ENCODE measurements at places on chromosomes 7 and 10.

DNA sequence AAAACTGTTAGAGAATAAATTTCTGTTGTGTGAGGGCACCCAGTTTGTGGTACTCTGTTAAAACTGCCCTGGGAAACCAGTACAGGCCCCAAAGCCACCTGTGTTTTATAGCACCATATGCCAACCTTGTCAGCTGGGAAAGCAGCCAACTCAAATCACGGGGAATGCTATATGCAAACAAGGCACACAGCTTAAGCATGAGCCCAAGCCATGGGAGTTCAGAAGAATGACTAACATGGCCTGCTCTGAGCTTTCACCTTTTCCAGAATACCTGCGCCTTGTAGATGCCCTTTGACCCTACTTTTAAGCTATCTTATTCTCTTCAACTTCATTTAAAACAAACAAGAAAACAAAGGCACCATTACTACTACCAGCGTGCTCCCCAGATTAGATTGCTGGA, 5.5 kb upstream of the SLC25A13 start:
- no peak for DNase-seq
- no peak overlapping the region for H3K27ac ChIP-seq
- peaks cover 5% of the 10 kb centered on the region for H3K4me1 ChIP-seq
- no peaks in the 10 kb centered on the region for H3K36me3 ChIP-seq

DNA sequence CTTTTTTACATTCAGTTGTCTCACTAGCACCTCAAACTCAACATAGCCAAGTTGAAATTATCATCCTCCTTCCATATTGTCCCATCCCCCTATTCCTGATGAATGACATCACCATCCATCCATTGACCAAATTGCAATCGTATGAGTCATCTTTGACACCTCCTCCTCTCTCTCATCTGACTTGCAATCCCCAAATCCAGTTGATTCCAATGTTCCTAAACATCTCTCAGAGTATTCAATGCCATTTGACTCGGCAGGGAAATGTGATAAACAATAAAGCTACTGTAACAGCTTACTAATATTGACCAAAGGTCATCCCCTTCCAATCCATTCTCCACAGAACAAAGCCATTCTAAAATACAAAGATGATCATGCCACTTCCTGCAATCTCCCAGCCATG, 1047.8 kb downstream of the NRG3 start:
- no peak for DNase-seq
- H3K4me1 ChIP-seq, result no peaks in the 10 kb centered on the region
- no peak overlapping the region for H3K27ac ChIP-seq

DNA sequence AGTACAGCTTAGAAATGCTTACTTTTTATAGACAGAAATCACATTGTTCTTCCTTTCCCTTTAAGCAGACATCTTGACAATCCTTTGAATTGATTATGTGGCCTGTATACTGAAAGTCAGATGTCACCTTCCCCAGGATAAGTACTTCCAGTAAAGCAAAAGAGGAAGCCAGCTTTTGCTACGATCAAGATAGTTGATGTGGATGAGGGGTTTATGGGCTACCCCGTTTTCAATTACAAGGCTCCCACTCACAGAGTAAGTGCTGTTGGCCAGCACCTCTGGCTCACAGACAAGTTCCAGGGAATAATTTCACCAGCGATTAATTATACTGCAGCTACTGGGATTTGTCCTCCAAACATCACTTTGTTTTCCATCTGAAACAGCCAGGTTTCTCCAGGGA, 95.1 kb upstream of the SAMD8 start:
- H3K27me3 ChIP-seq, result no peaks in the 10 kb centered on the region
- no peak overlapping the region for H3K27ac ChIP-seq
- H3K36me3 ChIP-seq, result no peaks in the 10 kb centered on the region
- no peak for DNase-seq

- no peaks in the 10 kb centered on the region for H3K4me1 ChIP-seq
- H3K27ac ChIP-seq, result no peak overlapping the region
- no peak for DNase-seq
- no peaks in the 10 kb centered on the region for H3K27me3 ChIP-seq
Observed at GRCh38 chr10:71905164-71905563, 54.1 kb upstream of the PSAP start.

DNA sequence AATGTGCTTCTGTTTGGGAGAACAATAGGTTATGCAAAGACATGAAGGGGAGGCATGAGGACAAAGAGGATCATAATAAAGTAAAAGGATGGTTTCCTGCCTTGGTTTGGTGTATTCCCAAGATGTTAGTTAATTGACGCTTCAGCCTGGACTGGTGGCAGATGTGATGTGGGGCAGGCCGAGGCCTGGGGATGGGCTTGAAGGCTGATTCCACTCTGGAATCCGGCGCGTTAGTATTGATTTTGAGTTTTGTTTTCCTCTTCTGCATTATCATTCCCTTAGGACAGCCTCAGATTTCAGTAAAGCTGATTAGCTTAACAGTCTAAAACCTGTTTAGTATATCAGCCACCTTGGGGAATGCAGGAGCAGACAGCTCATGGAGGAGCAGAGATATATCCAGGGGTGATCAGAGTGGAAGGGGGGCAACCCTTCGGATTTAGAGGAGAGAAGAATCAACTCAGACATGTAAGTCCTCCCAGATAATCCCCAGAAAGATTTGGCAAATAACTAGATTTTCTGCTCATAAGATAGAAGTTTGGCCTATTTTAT, 159.8 kb upstream of the MTPN start:
- peak; percentile 17 for DNase-seq
- H3K36me3 ChIP-seq, result no peaks in the 10 kb centered on the region
- no peak overlapping the region for H3K27ac ChIP-seq
- H3K4me1 ChIP-seq, result peaks cover 8% of the 10 kb centered on the region
- no peaks in the 10 kb centered on the region for H3K27me3 ChIP-seq

- no peaks in the 10 kb centered on the region for H3K36me3 ChIP-seq
- no peak overlapping the region for H3K4me3 ChIP-seq
- peaks cover 13% of the 10 kb centered on the region for H3K4me1 ChIP-seq
- peak; percentile 86 for DNase-seq
- peak overlapping the region; percentile 59 for H3K27ac ChIP-seq
Observed at GRCh38 chr10:28897617-28898464, 220.5 kb downstream of the BAMBI start.

- DNase-seq, result no peak
- H3K27me3 ChIP-seq, result no peaks in the 10 kb centered on the region
- no peaks in the 10 kb centered on the region for H3K4me1 ChIP-seq
- no peak overlapping the region for H3K27ac ChIP-seq
- no peak overlapping the region for H3K4me3 ChIP-seq
Observed at GRCh38 chr10:46227571-46227935, 59.2 kb upstream of the ANTXRL start.

- no peak for DNase-seq
- peaks cover 12% of the 10 kb centered on the region for H3K27me3 ChIP-seq
- no peaks in the 10 kb centered on the region for H3K36me3 ChIP-seq
- no peak overlapping the region for H3K27ac ChIP-seq
Observed at GRCh38 chr7:142629588-142630260, 119.5 kb upstream of the PRSS1 start.

GRCh38 chr10:10270126-10271050, 747.3 kb upstream of the CELF2 start:
- no peaks in the 10 kb centered on the region for H3K27me3 ChIP-seq
- no peak overlapping the region for H3K27ac ChIP-seq

- H3K27ac ChIP-seq, result no peak overlapping the region
- no peaks in the 10 kb centered on the region for H3K36me3 ChIP-seq
- no peak overlapping the region for H3K4me3 ChIP-seq
- DNase-seq, result no peak
- H3K27me3 ChIP-seq, result no peaks in the 10 kb centered on the region
Observed at GRCh38 chr10:30047924-30048531, 11.4 kb downstream of the JCAD start.

DNA sequence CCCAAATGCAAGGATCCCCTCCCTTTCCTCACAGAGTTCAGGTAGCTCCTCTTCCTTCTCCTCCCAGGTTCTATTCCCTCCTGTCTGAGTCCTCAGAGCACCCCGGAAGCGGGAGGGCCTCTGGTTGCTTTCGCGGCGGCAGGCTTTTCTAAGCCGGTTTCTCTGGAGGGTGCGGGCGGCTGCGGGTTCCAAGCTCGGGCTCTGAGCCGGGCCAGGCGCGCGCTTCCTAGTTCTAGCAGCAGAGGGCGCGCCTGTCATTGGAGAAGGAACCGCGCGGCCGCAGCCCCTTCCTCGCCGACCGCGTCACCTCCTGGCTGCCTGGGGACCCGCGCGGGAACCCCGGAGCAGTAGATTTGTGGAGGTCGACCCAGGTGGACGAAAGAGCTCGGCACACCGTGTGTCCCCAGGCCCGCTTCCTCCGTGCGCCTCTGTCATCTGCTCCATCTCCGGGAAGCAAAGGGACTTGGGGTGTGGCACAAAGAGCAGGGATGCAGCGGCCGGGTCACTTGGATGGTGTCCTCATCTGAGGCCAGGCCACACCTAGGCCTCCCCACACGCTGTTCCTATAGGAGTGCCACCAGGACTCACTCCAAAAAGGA, 389.0 kb upstream of the PODXL start:
- no peak overlapping the region for H3K4me3 ChIP-seq
- no peak overlapping the region for H3K27ac ChIP-seq
- peaks cover 9% of the 10 kb centered on the region for H3K4me1 ChIP-seq
- peak; percentile 92 for DNase-seq

DNA sequence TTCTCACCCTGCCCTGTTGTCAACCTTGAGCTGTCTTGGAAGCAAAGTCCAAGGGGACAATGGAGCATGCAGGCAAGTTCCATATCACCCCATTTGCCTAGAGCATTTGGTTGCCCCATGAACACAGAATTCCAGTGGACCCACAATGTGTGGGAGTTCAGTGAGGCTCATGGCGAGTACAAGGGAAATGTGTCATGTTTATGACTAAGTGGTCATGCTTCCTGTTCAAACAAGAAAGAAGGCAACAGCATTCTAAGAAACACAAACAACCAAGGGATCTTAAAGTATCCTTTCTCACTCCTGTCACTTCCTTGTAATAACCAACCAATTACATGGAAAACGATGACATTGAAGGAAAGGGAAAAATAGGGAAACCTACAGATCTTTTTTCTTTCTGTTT, 513.0 kb downstream of the INHBA start:
- H3K36me3 ChIP-seq, result no peaks in the 10 kb centered on the region
- no peak for DNase-seq
- H3K4me1 ChIP-seq, result no peaks in the 10 kb centered on the region
- H3K4me3 ChIP-seq, result no peak overlapping the region
- H3K27ac ChIP-seq, result no peak overlapping the region
- no peaks in the 10 kb centered on the region for H3K27me3 ChIP-seq

DNA sequence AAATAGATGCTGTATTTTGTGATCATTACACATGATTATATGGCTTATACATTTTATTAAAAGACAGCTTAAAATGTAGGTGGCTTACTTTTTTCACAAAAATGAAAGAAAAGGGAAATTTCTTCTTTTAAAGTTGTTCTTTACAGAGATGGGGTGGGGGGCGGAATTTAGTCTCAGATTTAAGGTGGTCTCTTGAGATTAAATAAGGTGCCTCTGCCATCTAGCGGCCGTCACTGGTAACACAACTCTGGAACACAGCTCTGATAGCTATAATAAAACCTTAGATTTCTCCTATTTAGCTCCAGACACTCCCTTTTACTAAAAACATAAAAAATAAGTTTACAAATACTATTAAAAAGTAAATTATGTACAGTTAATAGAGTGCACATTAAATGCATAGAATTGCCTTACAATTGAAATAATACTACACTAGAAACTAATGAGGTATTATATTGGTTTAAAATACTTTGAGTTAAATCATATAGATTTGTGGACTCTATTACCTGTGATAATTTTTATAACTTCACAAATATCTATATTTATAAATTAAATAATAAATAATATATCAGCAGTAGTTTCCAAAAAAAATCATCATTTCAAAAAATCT, 210.9 kb downstream of the DGKB start:
- no peak overlapping the region for H3K4me3 ChIP-seq
- no peaks in the 10 kb centered on the region for H3K36me3 ChIP-seq
- H3K4me1 ChIP-seq, result peaks cover 8% of the 10 kb centered on the region

GRCh38 chr7:134627775-134628153, 18.9 kb upstream of the BPGM start:
- no peak overlapping the region for H3K27ac ChIP-seq
- no peak for DNase-seq
- H3K4me3 ChIP-seq, result no peak overlapping the region
- H3K27me3 ChIP-seq, result peaks cover 35% of the 10 kb centered on the region
- no peaks in the 10 kb centered on the region for H3K36me3 ChIP-seq
- H3K4me1 ChIP-seq, result no peaks in the 10 kb centered on the region

- no peak for DNase-seq
- H3K36me3 ChIP-seq, result no peaks in the 10 kb centered on the region
- H3K4me1 ChIP-seq, result no peaks in the 10 kb centered on the region
- no peaks in the 10 kb centered on the region for H3K27me3 ChIP-seq
- H3K27ac ChIP-seq, result no peak overlapping the region
Observed at GRCh38 chr7:111329367-111330234, 232.7 kb downstream of the IMMP2L start.

DNA sequence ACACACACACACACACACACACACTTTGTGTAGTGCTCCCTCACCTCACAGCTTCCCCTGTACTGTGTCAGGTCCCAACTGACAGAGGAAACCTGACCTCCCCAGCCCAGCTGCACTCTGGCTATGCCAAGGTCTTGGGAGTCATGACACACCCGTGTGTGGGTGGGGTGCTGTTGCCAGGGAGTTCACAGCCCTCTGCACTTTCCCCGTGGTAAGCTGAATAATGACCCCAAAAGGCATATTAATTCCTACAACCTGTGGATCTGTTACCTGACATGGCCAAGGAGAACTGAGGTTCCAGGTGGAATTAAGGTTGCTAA, 8.9 kb upstream of the NANOS1 start:
- H3K36me3 ChIP-seq, result no peaks in the 10 kb centered on the region
- H3K27ac ChIP-seq, result no peak overlapping the region
- no peak overlapping the region for H3K4me3 ChIP-seq
- DNase-seq, result no peak
- H3K27me3 ChIP-seq, result no peaks in the 10 kb centered on the region

DNA sequence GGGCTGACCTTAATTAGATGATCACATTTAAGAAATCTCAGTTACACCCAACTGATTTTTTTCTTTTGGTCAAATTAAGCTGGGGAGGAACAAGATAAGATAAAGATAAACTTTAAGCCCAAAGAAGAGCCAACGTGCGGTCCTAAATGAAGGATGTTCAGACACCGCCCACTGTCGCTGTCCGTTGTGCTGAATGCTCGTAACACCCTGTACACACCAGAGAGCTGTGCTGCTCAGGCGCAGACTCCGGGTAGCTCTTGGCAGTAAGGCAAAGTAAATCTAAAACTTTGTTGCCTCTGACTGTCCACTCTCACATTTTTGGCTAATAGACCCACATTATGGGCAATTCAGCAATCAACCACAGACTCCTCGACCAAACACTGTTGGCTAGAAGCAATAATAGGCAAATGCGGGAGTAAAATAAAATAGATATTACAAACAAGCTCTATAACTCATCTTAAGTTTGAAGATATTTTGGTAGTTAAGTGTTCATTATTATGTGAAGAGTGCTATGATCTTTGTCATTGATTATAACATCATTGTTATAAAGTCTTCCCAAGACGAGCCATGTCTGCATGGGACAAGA, 57.1 kb downstream of the PLPP4 start:
- DNase-seq, result peak; percentile 88
- peaks cover 16% of the 10 kb centered on the region for H3K27me3 ChIP-seq
- no peak overlapping the region for H3K27ac ChIP-seq
- no peak overlapping the region for H3K4me3 ChIP-seq
- no peaks in the 10 kb centered on the region for H3K36me3 ChIP-seq

- no peaks in the 10 kb centered on the region for H3K27me3 ChIP-seq
- H3K4me3 ChIP-seq, result no peak overlapping the region
- H3K4me1 ChIP-seq, result peaks cover 16% of the 10 kb centered on the region
Observed at GRCh38 chr7:7829667-7830066, 111.3 kb upstream of the RPA3 start.
